ENCODE measurements at places on chromosomes 6 and 20.

GRCh38 chr6:105816847-105817246, 269.3 kb upstream of the PRDM1 start:
- DNase-seq = no peak

- no peak for DNase-seq
These were observed 45.0 kb upstream of the KIF25 start for GRCh38 chr6:167952512-167952859.

- no peak for DNase-seq
These were observed 211.1 kb downstream of the GMDS start for GRCh38 chr6:2034256-2034655.

GRCh38 chr6:13292774-13293173, 35.6 kb downstream of the TBC1D7 start:
- DNase-seq = no peak

GRCh38 chr6:106161311-106161874, 75.3 kb downstream of the PRDM1 start:
- DNase-seq = no peak

DNA sequence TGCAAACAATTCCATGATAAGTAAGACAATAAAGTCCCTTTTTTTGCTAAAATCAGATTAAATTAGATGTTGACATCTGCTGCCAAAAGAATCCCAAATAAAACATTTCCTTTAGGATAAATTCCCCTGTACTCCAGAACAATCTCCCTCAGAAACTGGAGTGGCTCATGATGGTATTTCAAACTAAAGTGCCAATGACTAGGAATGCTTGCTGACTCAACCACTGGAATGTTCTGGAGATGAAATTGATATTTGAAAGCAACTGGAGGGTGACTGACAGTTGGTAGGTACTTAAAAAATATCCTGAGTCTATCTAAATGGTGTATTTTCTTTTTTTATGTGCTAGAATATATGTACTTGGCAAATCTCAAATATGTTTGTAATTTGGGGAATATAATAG, 350.1 kb upstream of the TSHZ2 start:
- DNase-seq = peak; percentile 72

- peak; percentile 89 for DNase-seq
These were observed 5.5 kb downstream of the MANBAL start for GRCh38 chr20:37295001-37295400.

DNA sequence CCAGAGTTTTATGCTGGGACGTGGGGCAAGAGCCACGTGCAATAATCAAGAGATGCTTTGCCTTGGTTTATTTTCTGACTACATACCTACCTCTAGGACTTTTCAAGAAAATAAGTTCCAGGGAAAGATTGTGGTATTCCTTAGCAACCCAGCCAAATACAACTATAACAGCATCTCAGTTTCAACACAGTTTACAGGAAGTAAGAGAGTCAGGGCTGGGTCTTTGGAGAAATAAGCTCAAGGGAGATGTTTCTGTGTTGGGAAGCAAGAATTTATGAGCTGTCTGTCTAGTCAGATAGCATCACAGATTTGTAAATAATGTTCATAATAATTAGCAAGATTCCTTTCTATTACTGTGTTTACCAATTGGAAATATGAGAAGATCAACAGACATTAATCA, 35.1 kb downstream of the MAP3K5 start:
- DNase-seq = no peak

DNA sequence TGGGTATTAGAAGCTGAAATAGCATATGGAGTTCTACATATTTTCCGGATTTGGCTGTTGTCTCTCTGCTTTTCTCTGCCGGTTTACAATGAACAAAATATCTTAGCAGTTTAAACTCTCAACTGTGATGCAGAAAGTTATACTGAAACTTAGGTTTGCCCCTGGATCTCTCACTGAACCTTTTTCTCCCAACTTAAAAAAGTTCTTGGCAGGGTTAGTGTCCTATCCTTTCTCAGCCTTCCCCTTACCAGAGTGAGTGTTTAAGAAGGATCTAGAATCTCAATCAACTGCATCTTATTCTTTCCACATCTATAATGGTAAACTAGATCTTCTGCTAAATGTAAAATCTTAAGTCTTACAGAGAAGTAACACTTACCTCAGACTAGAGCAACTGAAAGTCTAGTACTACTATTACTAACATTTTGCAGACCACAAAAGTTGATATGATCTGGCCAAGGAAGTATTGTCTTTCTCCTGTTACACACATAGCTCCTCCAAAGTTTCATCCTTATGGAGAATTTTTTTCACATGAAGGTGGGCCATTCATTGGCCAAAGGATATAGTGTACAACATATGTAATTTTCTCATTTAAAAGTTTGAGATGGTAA, 392.3 kb upstream of the RUNX2 start:
- no peak for DNase-seq

GRCh38 chr6:154956771-154957522, 38.2 kb upstream of the TIAM2 start:
- DNase-seq = no peak

DNA sequence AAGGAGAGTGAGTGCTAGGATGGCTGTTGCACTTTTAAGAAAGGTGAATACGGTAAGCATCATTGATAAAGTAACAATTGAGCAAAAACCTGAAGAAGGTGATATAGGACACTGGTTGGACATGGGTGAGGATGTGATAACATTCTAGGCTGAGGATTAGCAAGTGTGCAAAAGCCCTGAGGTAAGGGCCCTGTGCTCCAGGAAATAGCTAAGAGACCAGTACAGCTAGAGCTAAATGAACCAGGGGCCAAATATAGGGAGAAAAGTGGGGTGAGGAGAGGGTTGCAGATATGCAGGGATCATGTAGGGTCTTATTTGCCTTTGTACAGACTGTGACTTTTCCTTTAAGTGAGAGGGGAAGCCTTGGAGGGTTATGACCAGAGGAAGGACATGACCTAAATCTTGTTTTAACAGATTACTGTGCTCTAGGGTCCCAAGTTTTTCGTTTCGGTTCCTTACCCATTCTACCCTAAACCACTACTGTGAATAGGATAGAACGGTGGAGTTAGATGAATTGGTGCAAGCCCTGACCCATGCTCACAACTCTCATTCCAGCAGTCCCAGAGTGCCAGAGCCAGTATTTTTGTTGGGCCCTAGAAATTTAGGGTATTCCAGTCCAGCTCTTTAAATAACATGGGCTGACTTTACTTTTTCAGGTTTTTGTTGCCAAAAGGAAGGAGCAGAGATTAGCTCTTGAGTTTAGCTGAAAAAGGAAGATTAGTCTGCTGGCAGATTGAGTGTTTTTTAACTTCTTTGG, 10.7 kb downstream of the MAPK14 start:
- DNase-seq = no peak

- peak; percentile 54 for DNase-seq
These were observed 65.2 kb downstream of the THBS2 start for GRCh38 chr6:169188475-169188874.

- DNase-seq = no peak
These were observed 21.6 kb downstream of the MGME1 start for GRCh38 chr20:17990278-17990972.

DNA sequence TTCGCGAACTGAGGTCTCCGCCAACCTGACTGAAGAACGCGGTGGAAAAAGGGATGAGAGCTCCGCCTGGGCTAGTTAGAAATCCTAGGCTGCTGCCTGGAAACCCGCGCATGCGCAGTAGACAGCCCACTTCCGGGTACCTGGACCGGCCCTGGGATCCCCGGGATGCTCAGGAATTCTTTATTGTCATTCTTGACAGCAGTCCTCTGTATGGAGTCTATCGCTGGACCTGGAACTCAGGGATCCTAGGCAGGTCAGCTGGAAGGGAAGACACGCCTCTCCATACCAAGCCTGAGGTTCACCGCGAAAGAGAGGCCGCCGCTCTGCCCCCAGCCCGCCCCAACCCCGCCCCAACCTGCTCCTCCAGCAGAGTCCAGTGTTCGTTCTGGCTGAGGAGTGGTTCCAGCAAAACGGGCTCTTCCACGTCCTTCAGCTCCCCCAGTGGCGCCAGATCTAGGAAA, 1379.2 kb upstream of the DEFB115 start:
- DNase-seq = no peak

GRCh38 chr6:16851044-16851540, 89.8 kb upstream of the ATXN1 start:
- DNase-seq = no peak

- DNase-seq = no peak
These were observed 12.3 kb upstream of the ASF1A start for GRCh38 chr6:118881440-118882313.

DNA sequence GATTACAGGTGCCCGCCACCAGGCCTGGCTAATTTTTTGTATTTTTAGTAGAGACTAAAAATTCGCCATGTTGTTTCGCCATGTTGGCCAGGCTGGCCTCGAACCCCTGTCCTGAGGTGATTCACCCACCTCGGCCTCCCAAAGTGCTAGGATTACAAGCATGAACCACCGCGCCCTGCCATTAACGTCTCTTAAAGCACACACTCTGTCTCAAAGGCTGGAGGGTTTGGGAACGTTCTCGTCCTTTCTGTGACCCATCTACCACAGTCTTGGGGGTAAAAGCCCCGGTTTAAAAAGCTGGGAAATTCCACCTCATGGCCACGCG, 57.8 kb upstream of the ARID1B start:
- no peak for DNase-seq

- DNase-seq = peak; percentile 86
These were observed 18.7 kb upstream of the TRPC4AP start for GRCh38 chr20:35111141-35111888.

- DNase-seq = no peak
These were observed 238.1 kb upstream of the TAB2 start for GRCh38 chr6:149079456-149079855.

- no peak for DNase-seq
These were observed 50.5 kb upstream of the GCM1 start for GRCh38 chr6:53199156-53199555.

DNA sequence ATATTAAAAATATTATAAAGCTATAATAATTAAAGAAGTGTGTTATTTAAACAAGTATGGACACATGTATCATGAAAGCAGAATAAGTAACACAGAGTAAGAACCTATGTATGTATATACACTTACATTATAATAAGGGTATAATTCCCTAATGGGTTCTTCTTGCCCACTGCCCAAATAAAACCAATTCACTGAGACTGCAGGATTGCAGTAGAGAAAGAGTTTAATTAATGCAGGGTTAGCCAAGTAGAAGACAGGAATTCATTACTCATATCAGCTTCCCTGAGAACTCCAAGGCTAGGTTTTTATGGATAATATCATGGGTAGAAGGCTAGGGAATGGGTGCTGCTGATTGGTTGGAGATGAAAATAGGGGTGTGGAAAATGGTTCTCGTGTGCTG, 53.8 kb upstream of the SAMD3 start:
- DNase-seq = no peak

DNA sequence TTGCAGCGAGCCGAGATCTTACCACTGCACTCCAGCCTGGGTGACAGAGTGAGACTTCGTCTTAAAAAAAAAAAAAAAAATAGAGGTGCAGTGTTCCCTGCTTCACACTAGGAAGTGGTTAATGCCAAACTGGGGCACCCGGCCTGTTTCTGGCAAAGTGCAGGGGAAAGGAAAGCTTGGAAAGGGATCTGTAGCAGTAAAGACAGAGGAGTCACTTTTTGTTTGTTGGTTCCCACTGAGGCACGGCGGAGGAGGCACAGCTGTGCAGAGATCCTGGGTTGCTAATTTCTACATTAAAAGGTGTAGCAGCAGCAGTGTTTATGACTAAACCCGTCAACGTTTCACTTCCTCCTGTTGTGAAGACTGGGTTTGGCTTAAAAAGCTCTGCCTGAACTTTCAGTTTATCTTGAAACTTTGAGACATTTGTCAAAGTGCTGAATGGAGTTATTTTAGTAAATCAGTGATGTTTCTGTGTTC, 125.6 kb downstream of the CARMIL1 start:
- DNase-seq = no peak

- DNase-seq = peak; percentile 78
These were observed 36.4 kb downstream of the HLA-DPB1 start for GRCh38 chr6:33112148-33112547.

DNA sequence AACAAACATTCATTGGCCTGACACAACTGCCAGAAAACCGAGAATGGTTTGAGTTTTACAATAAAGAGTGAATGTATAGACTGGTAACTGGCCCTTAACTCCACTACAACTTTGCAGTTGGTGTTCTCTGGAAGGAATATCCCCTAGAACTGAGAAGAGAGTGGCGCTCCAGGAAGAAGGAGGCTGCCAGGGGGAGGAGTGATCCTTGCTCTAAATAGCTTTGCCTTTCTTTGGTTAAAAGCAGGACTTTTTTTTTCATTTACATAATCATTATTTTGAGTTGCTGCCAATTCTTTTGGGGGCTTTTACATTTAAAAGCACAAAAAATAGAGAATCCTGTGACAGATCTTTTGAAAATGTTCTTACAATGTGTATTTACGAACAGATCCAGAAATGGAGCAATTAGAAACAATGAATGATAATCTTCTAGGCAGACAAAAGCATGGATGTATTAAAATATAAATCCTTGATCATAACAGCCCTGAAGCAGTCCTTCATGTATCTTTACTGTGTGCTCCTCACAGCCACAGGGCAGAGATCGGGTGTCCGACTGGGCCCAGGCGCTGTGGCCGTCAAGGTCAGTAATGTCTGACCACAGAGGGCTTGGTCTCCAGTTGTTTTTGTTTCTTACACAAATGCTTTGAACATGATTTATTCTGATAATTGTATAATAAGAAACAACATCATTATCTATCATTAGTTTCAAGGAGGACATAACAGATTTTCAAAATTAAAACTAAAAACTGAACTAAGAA, 612.2 kb downstream of the HDGFL1 start:
- no peak for DNase-seq

DNA sequence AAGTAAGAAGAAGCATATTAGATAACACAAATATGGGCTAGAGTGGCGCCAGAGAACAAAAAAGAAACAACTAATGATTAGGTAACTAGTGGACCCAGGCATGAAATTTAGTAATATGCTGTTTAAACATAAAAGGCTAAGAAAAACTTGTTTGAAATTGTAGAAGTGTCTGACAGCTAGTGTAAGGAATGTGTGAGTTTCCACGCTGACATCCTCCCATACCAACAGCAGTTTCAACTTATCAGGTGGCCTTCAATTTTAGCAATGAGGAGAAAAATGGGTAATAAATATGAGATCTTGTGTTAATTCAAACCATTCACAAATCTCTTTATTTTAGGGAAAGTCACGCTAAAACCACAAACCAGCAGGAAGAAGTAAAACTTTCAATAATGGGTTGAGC, 440.2 kb upstream of the FLRT3 start:
- no peak for DNase-seq

DNA sequence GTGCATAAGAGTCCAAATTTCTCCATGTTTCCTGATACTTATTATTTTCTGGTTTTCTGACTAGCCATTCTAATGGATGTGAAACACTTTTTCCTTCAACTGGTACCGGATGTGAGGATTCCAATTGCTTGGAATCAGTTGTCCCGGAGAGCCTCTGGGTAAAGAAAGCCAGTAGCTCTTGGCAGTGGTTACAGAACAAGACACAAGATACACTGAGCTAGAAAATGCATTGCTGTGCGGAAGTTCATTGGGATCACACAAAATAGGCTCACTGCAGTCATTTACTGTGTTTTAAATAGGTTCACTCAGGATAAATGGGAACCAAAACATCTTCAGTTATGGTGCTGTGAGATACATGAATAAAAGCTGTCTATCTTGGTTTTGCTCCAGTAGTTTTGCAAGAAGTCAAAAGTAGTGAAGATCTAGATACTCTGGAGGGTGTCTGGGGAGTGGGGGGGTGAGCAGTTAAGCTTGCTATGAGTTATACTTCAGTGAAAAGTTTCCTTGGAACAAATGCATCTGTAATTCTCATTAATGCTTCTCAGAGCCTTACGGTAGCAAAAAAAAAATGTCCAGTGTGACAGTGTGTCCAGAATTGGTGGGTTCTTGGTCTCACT, 54.4 kb upstream of the RNF182 start:
- DNase-seq = no peak

- DNase-seq = no peak
These were observed 32.5 kb downstream of the TOP1 start for GRCh38 chr20:41061155-41061554.

- DNase-seq = peak; percentile 64
These were observed 590 bp downstream of the RNF217 start for GRCh38 chr6:124962639-124963415.

All from GM03348 (cell line).